RCC 7860 (cell line): ENCODE measurements at places on chromosomes 5 and 9.

DNA sequence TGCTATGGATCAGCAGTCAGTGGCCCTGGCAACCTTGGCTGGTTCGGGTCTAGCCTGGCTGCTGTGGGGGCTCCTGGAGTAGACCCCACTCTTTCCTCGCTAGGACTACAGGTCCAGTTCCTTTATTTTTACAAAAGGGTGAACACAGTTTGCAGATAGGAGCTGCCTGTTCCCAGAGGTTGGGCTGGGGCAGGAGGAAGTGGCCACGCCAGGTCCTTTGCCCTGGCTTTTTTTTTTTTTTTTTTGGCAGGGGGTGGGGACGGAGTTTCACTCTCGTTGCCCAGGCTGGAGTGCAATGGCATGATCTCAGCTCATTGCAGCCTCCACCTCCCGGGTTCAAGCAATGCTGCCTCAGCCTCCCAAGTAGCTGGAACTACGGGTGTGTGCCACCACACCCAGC is 7.9 kb downstream of the SLC2A6 start:
- DNase-seq = no peak

DNA sequence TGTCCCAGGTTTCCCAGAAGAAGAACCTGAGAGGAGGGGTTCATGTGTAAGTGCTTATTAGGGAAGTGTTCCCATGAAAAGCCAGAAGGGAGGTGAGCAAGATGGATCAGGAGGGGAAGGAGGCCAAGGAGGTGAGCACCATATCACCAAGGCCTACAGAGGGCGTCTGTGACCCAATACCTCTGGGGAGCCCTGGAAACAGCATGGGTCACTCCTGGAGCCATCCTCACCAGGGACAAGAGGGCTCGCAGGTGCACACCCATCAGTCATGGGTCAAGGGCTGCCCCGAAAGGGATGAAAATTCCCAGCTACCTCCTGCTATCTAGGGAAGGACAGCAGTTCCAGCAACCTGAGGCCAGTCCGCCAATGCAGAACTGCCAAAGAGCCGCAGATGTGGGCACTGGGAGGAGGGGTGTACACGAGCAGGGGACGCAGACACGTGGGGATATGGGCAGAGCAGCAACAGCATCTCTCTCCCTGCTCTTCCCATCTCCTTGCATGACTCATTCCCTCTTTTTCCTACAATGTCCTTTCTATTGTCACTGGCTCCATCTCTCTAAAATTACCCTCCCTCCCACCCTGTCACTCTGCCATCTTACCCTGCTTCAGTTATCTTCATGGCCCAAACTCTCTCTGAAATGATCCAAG is 167.6 kb upstream of the FSTL4 start:
- DNase-seq = no peak

GRCh38 chr5:131260895-131261294 is 3.0 kb upstream of the CDC42SE2 start:
- DNase-seq = no peak

DNA sequence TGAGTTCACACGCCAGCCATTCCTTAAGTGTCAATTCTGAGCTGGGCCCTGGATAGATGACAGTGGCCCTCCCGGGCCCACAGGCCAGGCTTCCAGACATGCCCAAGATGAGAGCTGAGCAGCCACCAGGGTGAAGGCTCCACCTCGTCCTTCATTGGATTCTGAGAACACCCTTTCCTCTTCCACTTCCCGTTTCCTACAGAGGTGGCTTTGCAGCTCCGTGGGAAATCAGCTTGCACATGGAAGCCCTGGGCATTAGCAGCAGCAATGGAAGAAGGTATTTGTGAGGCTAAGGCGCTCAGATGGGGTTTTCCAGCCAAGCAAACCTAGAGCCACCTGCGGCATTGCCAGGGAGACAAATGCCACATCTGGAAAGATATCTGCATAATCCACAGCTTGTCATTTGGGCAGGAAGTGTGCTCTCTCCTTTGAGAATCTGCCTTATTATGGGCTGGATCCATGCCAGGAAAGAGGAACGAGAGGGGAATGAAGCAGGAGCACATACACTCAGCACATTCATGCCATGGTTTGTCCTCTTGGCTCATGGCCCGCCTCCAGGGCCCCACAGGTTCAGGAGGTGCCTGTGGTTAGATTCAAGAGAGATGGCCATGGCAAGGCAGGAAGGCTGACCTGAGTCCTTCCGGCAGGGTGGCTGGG is 34.1 kb downstream of the CFAP77 start:
- no peak for DNase-seq

- DNase-seq = no peak
Observed at GRCh38 chr5:85293145-85293785, 908.6 kb upstream of the EDIL3 start.

GRCh38 chr9:98867103-98867428 is 59.6 kb downstream of the GALNT12 start:
- DNase-seq = no peak

- no peak for DNase-seq
Observed at GRCh38 chr5:118195211-118195610, 793.1 kb downstream of the DTWD2 start.

GRCh38 chr9:98960409-98960808 is 16.7 kb downstream of the COL15A1 start:
- no peak for DNase-seq

- no peak for DNase-seq
Observed at GRCh38 chr9:96519787-96520186, 69.8 kb downstream of the HABP4 start.

DNA sequence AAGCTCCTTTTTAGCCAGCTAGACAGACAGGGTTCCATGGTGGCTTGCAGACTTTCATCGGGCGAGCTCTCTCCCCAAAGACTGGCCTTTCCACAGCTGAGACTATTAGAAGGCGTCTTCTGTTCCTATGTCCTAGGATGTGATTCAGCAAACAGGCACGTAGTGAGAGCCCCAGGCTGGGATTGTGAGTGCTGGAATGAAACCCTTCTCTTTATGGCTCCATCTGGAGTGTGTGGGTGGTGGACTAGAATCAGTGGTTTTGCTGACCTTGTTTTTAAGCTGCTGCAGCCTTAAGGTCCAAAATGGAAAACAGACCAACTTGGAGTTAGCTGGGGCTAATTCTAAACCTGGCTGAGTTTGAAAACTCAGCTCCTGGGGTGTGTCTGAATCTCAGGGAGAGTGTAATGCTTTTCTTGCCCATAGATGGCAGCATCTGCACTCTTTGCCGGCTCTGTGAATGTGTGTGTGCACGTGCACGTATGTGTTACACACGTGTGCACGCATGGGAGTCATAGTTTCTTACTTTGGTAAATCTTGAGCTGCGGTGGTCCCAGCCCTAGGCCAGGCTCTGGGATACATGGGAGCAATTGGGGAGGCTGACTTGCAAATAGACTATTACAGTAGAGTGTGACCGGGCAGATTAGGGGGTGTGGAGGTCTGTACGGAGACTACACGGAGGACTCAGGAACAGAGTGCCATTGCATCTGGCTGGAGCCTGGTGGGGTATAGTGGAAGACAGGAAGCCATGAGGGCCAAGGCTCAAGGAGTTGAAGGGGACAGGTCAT is 10.7 kb downstream of the GSN start:
- peak; percentile 53 for DNase-seq
